ENCODE measurements at places on chromosomes 5 and 9. TPM values are rescaled to one million over a fixed set of nuclear protein-coding genes. Genes with fewer than 3 reads are reported as not detected.

- no peak overlapping the region for H3K27ac ChIP-seq
- no peak overlapping the region for H3K4me3 ChIP-seq
- no peak for DNase-seq
- no peaks in the 10 kb centered on the region for H3K36me3 ChIP-seq
Observed at GRCh38 chr5:158233735-158234322, 374.9 kb upstream of the CLINT1 start.

GRCh38 chr5:82365026-82365425, 86.9 kb upstream of the RPS23 start:
- H3K4me1 ChIP-seq, result no peaks in the 10 kb centered on the region
- DNase-seq, result no peak
- no peaks in the 10 kb centered on the region for H3K27me3 ChIP-seq
- no peak overlapping the region for H3K27ac ChIP-seq

Gene KCTD16
- 0.41 TPM for total RNA-seq

DNA sequence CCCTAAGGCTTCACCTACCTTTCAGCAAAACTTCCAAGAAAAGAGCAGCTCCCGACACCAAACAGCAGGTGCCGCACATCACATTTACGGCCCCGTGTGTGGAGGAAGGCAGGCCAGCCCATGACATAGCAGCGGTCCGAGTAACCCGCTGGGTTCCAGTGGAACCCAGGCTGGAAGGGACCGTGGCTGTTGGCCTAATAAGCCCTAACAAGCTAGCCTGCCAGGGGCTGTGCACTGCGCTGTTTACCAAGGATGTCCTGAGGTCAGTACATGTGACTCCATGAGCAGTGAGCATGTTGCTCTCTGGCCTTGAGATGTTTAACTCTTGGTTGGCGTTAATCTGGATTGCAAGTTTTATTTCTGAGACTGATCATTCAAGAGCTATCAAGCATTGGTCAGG, 131.5 kb downstream of the FSTL4 start:
- peaks cover 4% of the 10 kb centered on the region for H3K4me1 ChIP-seq
- no peaks in the 10 kb centered on the region for H3K27me3 ChIP-seq
- peak; percentile 31 for DNase-seq
- H3K36me3 ChIP-seq, result no peaks in the 10 kb centered on the region

Gene KIAA1958
- total RNA-seq, result 17.0 TPM

DNA sequence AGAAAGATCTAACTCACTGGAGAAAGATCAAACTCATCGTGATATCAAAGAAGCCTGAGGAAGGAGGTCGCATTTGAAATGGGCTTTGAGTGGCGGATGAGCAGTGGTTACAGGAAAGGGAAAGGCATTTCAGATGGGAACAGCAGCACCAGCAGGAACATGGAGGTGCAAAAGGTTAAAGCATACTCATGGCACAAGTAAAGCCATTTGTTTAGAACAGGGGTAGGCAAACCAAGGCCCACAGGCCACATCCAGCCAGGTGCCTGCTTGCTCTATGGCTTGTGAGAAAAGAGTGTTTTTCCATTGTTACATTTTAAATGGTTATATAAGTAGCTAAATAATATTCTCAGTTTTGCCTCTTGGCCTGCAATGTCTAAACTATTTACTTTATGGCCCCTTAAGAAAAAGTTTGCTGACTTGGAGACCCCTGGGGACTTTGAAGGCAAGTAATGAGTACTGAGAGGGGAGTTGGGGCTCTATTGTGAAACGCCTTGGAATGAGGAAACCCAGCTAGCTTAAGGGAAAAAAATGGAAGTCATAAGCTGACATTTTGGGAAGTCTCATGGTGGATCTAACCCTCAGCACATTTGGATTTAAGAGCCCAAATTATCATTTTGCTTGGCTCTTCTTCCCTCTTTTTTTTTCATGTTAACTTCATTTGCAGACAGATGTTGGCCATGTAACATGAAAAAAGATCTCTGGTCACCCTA, 211.1 kb downstream of the NR3C1 start:
- H3K27me3 ChIP-seq, result no peaks in the 10 kb centered on the region
- no peaks in the 10 kb centered on the region for H3K36me3 ChIP-seq
- no peak overlapping the region for H3K27ac ChIP-seq
- H3K4me1 ChIP-seq, result no peaks in the 10 kb centered on the region
- no peak overlapping the region for H3K4me3 ChIP-seq
- DNase-seq, result no peak

Gene HTR1A
- total RNA-seq, result not detected

DNA sequence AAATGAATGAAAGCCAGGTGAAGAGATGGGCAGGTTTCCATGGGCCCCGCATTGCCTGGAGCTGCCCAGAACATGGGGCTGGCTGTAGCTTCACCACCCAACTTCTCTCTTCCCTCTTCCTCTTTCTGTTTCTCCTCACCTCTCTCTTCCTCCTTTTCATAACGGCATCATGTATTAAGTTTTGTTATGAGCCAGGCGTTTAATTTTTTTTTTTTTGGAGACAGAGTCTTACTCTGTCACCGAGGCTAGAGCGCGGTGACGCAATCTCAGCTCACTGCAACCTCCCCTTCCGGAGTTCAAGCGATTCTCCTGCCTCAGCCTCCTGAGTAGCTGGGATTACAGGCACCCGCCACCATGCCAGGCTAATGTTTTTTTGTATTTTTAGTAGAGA, 13.0 kb upstream of the SPINK4 start:
- no peaks in the 10 kb centered on the region for H3K36me3 ChIP-seq
- H3K4me3 ChIP-seq, result no peak overlapping the region
- H3K27me3 ChIP-seq, result no peaks in the 10 kb centered on the region
- H3K27ac ChIP-seq, result peak overlapping the region; percentile 52
- DNase-seq, result peak; percentile 44
